Fibroblast of skin of left quadriceps (primary cell): ENCODE measurements at places on chromosomes 1 and 21.

DNA sequence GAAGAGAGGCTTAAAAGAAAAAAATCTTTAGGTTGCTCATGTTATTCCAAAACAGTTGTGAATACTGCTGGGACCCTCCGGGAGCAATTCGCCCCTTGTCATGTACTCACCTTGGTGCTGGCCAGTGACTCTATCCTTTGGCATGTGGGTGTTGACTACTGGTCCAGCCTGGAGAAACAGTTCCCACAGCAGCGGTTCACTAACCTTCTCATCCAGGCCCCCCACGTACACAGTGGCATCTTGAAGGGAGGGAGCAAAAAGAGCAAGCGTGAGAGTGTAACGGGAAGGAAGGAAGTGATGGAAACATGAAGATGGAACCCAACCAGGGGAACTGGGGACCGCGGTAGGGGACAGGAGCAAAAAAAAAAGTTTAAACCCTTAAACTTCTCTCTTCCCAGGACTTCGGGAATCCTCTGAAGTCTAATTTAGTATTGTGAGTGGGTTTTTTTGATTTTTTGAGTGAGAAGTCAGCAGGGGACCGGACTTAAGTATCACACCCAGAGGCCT is 494 bp downstream of the SF3B4 start:
- no peak for DNase-seq

- DNase-seq: peak; percentile 71
These were observed 2.2 kb downstream of the TCEA3 start for GRCh38 chr1:23422241-23422877.

- DNase-seq: no peak
These were observed 43.5 kb downstream of the B3GALNT2 start for GRCh38 chr1:235460770-235461169.

DNA sequence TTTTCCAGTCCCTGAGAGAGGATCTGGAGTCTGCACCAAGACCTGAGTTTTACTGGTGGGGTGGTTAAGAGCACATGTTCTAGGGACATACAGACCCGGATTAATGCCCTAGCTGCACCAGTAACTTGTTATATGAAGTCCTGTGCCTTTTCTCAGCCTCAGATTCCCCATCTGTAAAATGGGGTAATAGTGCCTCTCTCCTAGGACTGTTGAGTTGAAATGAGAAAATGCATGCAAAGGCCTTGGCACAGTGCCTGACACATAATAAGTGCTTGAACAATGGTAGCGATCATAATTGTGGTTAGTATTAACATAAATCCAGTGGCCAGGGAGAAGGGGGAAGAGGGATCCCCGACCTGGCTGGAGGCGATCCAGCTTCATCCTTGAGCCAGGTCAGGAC is 12.3 kb downstream of the AHDC1 start:
- DNase-seq: no peak

DNA sequence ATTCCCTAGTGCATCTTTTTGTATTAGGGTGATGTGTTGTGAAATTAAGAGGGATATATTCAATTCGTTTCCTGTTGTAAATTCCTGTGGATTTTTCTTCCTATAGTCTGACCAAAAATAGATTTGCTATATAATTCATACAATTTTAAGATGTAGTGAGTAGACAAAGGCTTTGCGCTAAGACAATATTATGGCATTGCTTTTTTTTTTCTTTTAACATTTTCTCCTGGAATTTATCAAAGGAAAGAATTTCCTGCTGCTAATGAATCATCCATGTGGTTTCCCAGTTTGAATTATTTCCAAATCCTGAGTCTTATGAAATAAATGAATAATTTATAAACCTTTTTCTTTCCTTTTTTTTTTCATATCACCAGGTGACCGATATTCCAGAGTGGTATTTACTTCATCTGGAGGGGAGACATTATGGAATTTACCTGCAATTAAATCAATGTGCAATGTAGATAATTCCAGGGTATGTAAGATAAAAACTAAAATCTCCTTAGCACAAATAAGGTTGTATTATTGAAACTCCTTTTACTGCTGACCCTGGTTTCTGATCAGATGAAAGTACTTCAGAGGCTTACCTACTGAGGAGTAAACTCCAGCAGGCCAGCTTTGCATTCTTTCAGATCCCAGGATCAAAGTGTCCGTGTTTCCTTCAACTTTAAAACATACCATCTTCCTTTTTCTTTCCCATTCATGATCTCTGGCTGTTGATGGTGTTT is 148.4 kb downstream of the TLR5 start:
- peak; percentile 74 for DNase-seq

DNA sequence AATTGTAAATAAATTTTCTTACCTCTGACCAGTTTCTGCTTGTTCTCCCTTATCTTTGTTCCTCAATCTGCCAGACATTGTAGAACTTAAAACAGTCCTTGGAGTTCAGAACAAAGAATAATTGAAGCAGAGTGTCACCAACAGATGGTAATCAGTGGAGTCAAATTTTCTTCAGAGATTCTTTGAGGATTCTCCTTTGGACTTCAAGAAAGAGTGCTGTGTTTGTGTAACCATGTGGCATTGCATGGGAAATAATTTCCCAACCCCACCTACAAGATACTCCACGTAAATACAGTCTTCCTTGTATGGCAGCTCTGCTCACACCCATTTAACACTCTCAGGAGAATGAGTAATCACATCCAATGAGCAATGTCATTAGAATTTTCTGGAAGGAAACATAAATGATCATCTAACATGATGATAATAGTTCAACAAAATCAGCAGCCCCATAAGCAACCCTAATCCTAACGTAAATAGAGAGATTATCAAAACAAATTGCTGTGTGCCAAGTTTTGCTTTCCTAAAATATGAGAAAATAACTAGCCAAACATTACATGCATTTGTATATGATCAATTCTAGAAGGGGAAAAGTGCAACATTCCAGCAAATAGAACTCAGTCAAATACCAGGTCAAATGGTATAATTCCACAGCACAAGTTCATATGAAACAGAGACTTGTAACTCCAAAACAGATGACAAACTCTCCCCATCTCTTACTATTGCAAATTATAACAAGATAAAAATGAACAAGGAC is 6.9 kb upstream of the DENND1B start:
- DNase-seq: no peak

DNA sequence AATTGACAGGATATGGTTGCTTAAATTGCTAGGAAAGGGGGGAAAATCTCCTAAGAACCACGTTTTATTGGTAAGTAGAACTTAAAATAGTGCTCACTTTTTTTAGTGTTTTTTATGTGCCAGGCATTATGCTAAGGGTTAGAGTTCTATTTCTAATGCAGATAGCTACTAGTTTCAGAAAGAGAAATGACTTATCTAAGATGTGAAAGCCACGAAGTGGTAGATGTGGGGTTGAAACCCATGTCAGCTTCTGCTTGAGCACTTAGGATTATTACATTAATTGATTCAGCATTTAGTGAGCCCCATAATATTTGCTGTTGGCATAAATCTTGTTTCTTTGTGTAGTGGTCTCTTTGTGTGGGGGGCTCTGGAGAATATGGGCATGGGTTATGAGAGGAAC is 24.7 kb downstream of the CACHD1 start:
- no peak for DNase-seq

DNA sequence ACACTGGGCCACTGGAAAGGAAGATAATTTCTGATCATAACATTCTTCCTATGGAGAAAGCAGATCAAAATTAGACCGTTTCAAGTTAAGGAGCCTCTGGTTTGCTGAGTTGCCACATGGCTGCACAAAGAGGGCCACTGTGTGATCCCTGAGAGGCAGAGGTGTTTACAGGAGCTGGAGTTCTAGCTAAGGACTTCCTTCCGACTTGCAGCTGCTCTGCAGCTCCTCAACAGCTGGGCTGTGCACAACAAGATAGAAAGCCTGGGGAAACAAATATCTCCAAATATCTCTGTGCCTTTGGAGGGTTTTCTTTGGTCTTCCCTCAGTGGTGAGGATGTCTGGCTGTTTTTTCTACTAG is 26.8 kb downstream of the GADD45A start:
- DNase-seq: no peak

- no peak for DNase-seq
These were observed 82.2 kb upstream of the SLFNL1 start for GRCh38 chr1:41103766-41104165.

- peak; percentile 25 for DNase-seq
These were observed 240.2 kb downstream of the USH2A start for GRCh38 chr1:216183007-216183406.

DNA sequence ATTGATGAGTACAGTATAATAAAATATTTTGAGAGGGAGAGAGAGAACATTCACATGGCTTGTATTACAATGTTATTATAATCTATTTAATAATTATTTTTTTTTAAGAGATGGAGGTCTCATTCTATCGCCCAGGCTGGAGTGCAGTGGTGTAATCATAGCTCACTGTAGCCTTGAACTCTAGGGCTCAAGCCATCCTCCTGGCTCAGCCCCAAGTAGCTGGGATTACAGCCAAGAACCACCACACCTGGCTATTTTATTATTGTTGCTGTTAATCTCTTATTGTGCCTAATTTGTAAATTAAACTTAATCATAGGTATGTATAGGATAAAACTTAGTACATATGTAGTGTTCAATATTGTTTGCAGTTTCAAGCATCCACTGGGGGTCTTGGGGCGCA is 57.8 kb downstream of the HS2ST1 start:
- DNase-seq: no peak

DNA sequence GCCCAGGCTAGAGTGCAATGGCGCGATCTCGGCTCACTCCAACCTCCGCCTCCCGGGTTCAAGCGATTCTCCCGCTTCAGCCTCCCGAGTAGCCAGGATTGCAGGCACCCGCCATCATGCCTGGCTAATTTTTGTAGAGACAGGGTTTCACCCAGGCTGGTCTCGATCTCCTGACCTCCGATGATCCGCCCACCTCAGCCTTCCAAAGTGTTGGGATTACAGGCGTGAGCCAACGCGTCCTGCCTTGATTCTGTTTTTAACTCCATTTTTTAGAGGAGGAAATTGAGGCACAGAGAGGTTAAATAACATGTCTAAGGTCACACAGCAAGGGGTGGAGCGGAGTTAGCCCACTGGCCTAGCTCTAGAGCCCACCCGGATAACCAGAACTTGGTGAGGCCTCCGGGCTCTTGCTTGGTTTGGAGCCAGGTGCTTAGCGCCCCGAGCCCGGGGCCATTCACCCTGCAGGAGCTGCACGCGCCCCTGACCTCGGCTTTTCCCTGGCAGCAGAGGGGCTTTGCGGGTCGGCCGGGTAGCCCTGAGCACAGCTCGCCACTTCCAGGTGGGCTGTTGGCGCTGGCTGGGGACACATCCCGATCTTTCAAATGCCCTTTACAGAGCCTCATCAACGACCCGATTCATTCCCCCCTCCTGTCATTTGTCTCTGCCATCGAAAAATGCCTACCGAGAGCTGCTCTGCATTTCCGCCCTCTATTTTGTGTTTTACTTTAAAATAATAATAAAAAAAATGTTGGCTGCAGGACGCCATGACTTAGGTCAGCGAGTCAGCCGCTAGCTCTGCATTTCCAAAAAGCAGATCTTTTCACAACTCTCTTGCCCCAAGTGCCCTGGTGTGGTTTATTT is 11.2 kb downstream of the SIM2 start:
- DNase-seq: no peak

GRCh38 chr1:91750398-91750996 is 135.5 kb downstream of the TGFBR3 start:
- no peak for DNase-seq

- no peak for DNase-seq
These were observed 6.2 kb downstream of the CROCC start for GRCh38 chr1:16927711-16928485.

DNA sequence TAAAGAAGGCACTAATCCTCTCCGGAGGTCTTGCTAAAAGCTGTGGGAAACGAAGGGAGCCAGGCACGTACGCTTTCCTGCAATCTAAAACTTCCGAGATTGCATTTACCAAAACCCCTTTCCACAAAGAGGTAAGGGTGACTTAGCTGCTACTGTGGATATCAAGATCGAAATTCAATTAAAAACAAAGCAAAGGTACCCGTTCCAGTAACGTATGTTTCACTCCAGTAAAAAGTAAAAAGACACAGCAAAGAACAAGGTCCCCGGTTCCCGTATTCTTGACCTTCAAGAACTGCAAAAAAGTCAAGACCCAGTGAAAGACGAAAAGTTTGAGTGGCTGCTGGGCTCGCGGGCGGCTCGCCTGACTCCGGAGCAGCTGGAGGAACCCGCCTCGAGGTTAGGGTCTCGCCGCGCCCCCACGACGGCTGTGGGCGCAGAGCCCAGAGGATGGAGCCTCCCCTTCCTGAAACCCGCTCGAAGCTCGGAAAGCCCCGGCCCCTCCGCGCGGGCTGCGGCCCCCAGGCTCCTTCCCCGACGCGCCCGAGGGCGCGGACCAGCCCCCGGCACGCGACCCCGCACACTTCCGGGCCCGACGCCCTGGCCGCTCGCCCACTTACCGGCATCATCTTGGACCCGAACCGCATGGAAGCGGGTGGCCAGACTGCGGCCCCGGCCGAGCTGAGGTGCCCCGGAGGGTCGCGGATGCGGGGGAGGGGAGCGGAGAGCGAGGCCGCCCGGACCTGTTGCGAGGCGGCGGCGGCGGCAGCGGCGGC is 524 bp downstream of the TP53BP2 start:
- DNase-seq: no peak

GRCh38 chr1:178345807-178346206 is 151.0 kb downstream of the CLEC20A start:
- DNase-seq: peak; percentile 19
